Fibroblast of pulmonary artery (primary cell): ENCODE measurements at places on chromosomes 12 and 14.

DNA sequence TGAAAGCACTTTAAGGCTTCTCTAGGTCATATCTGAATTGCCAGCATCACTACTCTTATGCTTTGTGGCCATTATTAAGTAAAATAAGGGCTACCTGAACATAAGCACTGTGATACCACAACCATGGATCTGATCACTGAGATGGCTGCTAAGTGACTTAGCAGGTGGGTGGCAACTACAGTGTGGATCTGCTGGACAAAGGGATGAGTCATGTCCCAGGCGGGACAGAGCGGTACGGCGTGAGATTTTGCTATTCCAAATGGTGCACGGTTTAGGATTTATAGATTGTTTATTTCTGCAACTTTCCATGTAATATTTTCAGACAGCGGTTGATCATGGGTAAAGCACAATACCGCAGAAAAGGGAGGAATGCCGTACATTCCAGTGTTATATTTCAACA, 39.4 kb downstream of the MLXIP start:
- DNase-seq, result no peak

- DNase-seq, result peak; percentile 35
These were observed 26.5 kb downstream of the ZBTB42 start for GRCh38 chr14:104827177-104828055.

DNA sequence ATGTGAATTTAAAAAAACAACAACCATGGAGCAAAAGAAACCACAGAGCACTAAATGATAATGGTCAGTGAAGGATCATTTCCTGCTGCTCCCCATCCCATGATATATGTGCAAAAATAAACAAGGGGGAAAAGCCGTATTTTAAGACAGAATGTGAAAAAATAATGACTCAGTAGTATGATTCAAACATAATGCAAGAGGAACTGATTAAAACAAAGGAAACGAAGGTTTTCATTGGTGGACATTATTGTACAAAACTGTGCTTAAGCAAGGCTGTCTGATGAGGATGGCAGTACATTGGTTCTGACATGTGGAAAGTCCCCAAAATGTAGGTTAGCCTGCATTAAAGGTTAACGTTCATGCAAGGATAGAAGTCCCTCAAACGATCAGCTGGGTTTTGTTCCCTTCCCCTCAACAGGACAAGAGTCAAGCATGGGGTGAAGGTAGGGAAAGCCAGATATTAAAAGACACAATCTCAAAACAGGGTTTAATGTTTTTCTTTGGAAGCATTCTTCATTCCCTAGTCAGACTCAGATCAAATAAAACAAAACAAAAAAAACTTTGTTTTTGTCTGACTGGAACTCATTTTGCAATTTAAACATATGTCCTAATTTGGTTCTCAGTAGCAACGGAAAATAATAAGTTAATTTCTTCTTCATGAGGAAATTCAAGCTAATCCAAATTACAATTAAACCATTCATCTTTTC, 26.3 kb upstream of the PTGDR start:
- peak; percentile 88 for DNase-seq

GRCh38 chr14:55583942-55584468, 4.0 kb downstream of the KTN1 start:
- DNase-seq, result no peak

DNA sequence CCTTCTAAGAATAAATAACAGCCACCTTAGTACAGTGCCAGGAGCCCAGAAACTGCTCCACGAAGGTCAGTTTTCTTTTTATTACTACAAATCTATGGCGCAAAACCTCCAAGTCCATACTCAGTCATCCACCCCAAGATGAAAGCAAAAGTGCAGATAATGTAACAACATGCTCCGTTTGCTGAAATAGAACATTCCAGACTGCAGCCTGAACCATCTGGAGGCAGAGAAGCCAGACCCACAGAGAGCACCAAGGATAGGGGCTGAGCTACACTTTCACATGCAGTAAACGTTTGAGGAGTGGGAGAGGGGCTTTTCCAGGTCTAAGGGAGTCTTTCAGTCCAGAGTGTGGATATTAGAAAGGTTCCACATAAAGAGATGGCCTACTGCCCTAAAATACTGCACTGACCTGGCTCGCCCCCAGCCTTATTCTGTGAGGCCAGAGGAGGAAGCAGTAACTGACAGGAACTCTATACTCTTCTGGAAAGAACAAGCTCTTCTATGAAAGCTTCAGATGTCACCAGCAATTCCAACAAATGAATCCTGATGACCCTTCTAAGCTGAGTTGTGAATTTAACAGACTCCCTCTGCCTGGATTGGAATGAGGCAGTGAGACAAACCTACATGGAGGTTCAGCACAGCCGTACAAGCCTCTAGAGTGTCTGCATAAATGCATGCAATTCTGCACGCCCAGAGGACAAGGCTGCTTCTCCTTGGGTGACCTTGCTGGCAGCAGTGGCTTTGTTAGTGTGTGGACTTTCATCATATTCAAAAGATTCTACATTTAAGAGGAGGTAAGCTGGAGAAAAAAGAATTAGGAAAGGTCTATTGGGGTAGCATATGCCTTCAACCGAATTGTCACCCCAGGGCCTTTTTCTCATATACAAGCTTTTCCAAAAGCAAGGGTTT, 153.9 kb upstream of the EGLN3 start:
- DNase-seq, result no peak

- no peak for DNase-seq
These were observed 303.9 kb upstream of the LRFN5 start for GRCh38 chr14:41302776-41303175.

- no peak for DNase-seq
These were observed 795 bp downstream of the LMBR1L start for GRCh38 chr12:49109641-49110463.

DNA sequence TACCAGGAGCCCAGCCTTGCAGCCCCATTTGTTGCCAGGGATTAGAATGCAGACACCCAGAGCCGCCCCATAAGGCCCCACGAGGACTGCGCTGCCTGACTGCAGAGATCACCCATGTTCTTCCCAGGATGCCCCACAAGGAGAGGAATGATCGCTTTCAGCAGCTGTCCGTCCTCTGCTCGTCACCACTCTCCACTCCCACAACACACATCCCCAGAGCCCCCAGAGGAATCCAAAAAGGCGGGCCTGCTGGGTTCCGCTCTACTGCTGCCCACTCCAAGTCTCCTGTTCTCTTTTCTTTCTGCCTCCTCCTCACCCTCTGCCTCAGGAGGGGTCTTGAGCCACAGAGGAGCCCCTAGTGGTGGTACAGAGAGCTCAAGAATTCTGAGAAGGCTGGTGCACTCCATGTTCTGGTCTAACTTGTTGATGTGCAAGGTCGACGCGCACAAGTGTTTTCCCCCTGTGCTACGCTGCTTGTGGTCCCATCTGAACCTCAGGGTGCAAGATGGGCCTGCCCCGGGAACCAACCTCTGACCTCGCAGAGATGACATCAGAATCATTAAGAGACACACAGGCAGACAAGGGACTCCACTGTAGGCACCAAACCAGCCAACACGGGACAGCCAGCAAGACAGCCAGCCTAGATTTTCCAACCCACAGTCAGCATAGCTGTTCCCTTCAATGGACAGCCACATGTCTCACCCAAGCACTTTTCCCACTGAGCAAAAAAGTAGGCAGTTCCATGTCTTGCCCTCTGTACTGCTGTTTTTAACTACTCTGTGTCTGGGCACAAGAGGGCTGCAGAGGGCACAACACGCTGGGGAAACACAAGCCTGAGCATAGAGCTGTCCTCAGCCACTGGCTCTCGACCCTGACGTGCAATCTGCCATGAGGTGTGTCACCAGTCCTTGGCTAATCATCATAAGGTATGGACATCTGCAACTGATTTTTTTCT, 29.9 kb downstream of the PXN start:
- no peak for DNase-seq
